ENCODE measurements at places on chromosomes 4 and X.

- DNase-seq, result no peak
These were observed 114.5 kb downstream of the DDX53 start for GRCh38 chrX:23114241-23114640.

DNA sequence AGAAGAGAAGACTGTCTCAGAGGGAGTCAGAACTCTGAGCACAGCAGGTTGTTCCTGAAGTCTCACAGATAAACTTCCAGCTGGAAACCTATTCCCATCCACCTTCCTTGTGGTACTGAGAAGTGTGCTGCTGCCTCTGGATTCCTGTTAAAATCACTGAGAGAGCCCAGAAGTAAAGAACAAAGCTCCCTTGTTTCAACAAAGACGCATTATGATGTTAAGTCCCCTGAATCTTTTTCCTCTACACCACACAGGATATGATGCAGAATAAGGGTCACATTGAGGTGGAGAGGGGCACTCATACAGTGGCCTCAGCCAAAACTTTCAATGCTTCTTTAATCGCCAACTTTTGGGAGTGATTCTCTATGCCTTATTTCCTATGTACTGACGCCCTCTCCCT is 321.0 kb downstream of the OPHN1 start:
- DNase-seq, result no peak

DNA sequence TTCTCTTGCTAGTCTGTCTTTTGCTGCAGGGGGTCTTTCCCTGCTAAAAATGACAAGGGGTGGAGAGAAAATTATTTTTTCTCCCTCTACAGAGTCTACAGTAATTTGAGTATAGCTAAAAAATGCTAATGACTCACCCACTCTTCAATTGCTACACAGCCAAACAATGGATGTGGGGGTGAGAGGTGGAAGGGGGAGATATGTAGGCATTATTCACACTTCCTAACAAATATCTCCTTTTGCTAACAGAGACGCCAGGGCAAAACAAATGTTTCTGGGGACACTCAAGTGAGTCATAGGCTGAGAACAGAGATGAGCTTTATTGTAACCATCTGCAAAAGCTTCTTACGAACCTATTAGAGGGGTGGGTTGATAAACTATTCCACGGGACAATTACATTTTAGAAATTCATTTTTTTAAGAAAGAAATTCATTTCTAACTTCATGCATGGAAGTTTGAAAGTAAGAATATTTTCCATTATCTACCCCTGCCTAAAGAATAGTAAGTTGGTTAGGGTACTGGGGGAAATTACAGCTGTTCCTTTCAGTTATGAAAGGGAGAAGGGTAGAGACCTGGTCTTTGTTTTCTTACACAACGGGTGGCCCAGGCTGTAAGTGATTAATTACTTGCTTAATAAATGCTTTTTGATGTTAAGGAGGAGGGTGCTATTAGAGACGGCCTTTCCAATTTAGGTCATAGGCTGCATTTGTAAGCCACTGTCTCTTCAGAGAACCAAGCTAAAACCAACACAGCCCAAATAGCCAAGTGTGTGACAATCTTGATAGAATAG is 12.8 kb downstream of the SCD5 start:
- no peak for DNase-seq

GRCh38 chr4:119130365-119131065 is 5.1 kb upstream of the MYOZ2 start:
- no peak for DNase-seq

- DNase-seq, result no peak
These were observed 293.2 kb upstream of the PRPS2 start for GRCh38 chrX:12497832-12498591.

DNA sequence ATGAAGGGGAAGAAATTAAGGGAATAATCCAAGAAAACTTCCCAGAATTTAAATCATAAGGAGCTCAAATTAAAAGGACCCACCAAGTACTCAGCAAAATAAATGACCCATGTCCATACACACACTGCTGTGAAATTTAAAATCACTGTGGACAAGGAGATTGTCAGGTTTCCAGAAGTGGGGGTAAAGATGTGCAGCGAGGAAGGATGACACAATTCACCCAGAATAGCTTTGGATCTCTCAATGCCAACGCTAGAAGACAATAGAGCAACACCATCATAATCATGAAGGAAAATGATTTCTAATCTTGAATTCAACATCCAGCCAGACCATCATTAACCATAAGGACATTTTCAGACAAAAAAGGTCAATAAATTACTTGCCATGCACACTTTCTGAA is 65.7 kb downstream of the CASK start:
- no peak for DNase-seq

GRCh38 chr4:151169223-151169622 is 69.8 kb downstream of the RPS3A start:
- peak; percentile 26 for DNase-seq

DNA sequence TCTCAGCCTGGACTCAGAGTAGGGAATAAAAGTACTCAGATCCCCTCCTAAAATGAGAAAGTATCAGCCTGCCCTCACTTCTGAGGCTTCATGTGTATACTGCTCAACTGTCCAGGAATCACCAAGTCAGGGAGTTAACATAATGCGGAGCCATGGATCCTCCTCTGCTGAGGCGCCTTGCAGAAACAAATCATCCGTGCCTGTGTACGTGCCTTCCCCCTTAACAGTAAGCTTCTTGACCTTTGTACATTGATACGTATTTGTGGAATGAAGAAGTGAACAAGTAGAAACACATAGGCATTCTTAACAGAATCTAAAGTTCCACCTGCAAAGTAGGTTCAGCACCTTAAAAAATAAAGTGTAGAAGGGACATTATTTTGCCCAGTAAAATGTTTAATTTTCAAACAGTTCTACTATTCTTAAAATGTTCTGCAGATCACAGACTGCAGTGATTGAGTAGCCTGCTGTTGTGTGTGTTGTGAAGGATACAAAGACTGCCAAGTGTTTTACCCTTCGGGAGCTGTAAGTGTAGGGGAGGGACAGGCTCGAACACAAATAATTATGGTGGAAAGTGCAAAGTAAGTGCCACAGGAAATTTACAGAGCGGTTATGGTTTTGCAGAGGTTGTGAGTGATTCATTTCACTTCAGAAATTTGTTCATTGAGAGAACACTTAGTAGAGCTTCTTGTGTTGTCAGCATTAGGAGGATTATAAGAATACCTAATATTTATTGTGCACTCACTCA is 61.9 kb downstream of the ARHGAP10 start:
- no peak for DNase-seq

- peak; percentile 41 for DNase-seq
These were observed 62.9 kb downstream of the ANAPC4 start for GRCh38 chr4:25439918-25440477.

DNA sequence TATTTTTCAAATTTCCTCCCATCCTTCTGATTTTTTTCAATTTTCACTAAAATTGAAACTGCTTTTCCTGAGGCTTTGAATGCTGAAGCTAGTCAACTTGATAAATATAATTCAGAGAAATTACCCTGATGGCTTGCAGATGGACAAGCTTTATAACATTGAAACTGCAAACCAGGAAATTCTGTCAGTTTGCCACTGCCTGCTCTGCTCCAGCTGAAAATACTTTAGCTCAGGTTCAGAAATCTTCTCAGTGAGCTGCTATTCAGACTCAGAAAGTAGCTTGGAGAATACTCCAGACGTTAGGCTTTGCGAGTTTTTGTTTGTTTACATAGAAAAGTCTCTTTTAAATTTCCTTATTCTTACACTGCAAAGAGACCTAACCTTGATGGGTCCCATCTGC is 1574.7 kb downstream of the STIM2 start:
- no peak for DNase-seq

DNA sequence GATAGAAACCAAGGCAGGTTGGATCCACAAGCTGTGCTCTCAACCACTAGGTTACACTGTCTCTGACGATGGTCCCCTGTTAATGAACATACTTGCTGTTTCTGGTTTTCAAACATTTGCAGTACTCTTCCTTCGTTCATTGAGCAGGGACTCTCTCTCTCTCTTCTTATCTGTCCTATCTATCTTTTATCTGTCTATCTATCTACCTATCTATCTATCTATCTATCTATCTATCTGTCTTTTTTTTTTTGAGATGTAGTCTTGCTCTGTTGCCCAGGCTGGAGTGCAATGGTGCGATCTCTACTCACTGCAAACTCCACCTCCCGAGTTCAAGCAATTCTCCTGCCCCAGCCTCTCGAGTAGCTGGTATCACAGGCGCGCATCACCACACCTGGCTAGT is 9.4 kb upstream of the CT47C1 start:
- no peak for DNase-seq

- no peak for DNase-seq
These were observed 495.9 kb downstream of the CENPC start for GRCh38 chr4:67049446-67049845.

DNA sequence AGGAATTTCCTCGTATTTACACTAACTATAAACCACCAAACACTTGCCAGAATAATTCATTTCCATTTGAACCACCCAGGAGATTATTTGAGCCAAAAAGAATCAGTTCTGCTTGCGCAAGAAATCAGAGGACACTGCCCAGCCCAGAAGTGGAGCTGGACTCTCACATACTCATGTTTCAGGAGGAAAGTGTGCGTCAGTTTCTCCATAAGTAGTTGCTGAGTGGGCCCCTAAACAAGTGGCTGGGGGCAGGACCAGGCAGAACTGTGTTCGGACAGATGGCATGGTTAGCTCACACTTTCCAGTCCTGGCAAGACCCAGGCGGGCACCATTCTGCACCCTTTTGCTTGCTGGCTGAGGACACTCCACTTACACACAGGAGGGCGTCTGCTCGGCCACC is 38.8 kb downstream of the BTC start:
- DNase-seq, result no peak

GRCh38 chr4:100494166-100494565 is 23.7 kb downstream of the EMCN start:
- DNase-seq, result no peak

DNA sequence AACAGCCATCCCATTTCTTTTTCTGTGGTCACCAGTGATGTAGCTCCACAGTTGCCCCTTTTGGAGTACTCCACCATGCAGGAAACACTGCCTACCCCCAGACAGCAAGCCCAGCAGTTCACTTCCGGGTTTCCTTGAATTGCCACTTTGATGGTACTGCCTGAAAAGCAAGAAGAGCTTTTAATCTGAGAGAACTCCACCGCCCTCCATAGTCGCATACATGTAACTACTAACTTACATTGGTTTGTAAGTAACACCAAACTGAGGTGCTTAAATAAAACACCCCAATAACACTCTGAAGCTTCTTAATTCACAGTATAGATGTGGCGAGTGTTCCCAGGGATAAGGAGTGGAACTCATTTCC is 53.6 kb upstream of the HPSE start:
- no peak for DNase-seq

- no peak for DNase-seq
These were observed 23.1 kb downstream of the EIF4E start for GRCh38 chr4:98905839-98906238.

GRCh38 chrX:39480963-39481362 is 616.8 kb downstream of the BCOR start:
- no peak for DNase-seq

GRCh38 chr4:168945291-168945690 is 64.8 kb downstream of the CBR4 start:
- DNase-seq, result no peak

GRCh38 chrX:9267415-9267814 is 197.4 kb upstream of the TBL1X start:
- no peak for DNase-seq

- no peak for DNase-seq
These were observed 24.8 kb upstream of the UXT start for GRCh38 chrX:47683829-47684205.

DNA sequence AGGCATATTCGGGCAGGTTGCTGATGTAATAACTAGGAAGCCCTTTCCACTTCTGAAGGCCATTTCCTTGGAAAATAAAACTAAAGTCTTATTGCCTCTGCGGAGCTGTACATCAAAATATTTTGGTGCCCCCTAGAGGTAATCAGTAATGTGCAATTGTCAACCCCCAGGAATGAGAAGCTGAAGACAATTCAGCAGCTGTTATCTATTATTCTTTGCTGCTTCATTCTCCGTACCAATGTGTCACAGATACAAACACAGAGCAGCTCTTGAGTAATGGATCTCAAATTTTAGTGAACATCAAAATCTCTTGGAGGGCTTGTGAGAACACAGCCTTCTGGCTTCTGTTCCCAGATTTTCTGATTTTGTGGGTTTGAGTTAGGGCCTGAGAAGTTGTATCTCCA is 3.5 kb upstream of the SLIT2 start:
- no peak for DNase-seq

DNA sequence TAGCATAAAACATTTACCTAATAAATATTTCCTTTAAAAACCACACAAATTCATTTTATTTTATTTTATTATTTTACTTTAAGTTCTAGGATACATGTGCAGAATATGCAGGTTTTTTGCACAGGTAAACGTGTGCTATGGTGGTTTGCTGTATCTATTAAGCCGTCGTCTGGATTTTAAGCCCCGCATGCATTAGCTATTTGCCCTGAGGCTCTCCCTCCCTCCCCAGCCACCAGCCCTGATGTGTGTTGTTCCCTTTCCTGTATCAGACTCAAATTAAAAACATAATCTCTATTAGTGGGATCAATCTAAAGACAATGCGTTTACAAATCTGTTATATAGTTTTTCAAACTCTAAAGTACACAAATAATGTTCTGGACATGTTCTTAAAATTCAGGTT is 1.2 kb upstream of the HTN3 start:
- no peak for DNase-seq

DNA sequence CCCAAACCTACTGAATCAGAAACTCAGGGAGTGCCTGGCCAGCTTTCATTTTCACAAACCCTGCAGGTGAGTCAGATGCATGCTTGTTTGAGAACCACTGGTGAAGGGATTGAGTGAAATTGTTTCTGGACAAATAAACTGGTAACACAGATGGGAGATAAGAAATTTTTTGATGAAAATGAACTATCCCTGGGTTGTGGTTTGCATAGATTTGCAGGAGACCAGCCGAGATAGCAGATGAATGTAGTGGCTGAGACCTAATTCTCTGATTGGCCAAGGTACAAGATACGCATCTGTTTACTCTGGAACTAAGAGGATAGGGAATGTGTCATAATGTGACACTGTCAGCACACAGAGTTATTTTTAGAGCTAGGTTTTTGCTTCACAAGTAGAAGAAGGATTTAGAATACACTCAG is 117.8 kb upstream of the NOCT start:
- no peak for DNase-seq

GRCh38 chr4:164799410-164799809 is 45.5 kb downstream of the SMIM31 start:
- no peak for DNase-seq

DNA sequence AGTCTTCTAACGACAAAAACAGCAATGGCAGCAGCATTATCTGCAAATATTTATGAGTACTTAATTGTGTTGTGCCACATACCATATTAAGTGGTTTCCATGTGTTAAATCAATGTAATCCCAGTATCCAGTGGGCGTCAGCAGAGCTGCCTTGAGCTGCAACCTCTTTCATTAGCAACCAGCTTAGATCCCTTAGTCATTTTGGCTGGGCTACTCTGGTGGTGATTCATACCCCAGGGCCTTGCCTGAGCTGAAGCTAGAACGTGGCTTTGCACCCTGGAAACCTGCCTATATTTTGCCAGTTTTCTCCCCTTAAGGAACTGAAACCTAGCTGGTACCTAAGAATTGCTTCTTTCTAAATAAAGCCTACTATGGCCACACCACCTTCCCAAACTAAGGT is 474.3 kb upstream of the FTHL17 start:
- no peak for DNase-seq

Measured in breast epithelium (tissue), 4 donors.